Fibroblast of skin of right biceps (primary cell): ENCODE measurements at places on chromosomes 2 and 18.

GRCh38 chr2:120444691-120445240, 98.8 kb downstream of the INHBB start:
- DNase-seq = no peak

DNA sequence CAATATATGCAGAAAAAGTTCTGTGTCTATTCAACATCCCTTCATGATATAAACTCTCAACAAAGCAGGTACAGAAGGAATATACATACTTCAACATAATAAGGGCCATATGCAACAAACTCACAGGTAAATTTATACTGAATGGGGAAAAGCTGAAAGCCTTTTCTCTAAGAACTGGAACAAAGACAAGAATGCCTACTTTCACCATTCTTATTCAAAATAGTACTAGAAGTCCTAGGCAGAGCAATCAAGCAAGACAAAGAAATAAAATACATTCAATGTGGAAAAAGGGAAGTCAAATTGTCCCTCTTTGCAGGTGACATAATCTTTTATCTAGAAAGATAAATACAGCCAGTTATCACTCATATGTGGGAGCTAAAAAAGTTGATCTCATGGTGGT, 116.3 kb downstream of the ACVR1 start:
- no peak for DNase-seq

GRCh38 chr2:79025421-79025820, at the start of gene REG3G:
Gene REG3G (plus strand): TSS chr2:79025702. CDS start chr2:79026094, 392 bp downstream.
- DNase-seq = no peak

DNA sequence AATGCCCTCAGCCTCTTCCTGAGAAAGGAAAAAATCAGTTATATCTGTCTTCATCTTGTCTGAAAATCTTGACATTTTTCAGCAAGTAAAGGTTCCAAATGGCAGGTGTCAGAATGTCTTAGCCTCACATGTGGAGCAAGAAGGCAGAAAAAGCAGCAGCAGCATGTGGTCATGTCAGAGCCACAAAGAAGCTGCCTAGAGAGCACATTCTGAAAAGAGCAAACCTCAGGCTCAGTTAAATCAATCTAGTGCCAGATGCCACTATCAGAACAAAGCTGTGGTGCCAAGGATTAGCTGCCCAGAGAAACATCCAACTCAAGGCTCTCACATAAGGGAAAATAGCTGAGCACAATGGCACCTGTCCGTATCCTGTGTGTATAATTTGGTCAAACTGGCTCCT, 105.9 kb downstream of the SRBD1 start:
- no peak for DNase-seq

DNA sequence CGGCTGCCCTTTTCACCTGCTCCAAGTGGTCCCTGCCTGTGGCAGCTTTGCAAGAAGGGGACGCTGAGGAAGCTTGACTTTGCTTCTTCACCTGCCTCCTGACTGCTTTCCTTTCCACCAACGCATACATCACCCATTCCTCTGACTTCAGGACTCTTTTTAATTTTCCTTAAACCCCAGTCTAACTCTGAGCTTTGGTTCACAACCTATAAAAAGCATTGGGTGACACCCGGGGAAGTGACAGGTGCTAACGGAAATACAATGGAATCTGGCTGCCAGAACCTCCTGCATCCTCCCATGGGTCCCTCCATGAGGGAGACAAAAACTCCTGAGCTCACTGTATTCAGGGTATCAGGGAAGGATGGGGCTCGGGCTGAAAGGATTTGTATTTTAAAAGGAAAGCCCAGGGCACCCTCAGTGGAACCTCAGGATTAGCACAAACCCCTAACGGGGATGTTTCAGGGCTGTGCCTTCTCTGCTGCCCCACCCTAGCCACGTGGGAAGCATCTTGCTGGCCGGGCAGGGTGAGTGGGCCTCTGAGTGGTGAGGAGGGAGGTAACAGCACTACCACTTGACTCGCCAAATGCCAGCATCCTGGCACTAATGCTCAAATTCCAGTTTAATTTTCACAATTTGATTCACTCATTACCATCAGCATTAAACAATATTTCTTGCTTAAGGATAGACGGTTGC, 284.8 kb downstream of the CELF4 start:
- no peak for DNase-seq

GRCh38 chr2:42909966-42910365, 117.6 kb upstream of the HAAO start:
- DNase-seq = no peak

- DNase-seq = no peak
Measured at GRCh38 chr18:8139127-8139527, 470.1 kb upstream of the RAB12 start.

- peak; percentile 65 for DNase-seq
Measured at GRCh38 chr2:5674026-5674340, 18.2 kb upstream of the SOX11 start.

DNA sequence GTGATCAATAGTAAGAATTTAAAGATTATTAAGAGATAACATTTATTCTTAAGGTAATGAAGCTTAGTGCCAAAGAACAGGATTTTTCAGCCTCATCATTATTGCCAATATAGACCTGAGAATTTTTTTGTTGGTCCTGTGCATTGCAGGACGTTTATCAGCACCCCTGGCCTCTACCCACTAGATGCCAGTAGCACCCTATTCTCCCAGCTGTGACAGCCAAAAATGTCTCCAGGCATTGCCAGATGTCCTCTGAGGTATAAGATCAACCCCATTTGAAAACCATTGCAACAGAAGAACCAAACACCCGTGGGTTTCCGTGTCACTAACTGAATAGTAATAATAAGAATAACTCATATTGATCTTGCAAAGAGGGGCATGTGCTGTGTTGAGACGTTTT, 700.0 kb upstream of the SOX11 start:
- peak; percentile 13 for DNase-seq

GRCh38 chr2:240759459-240759858, 60.6 kb downstream of the KIF1A start:
- no peak for DNase-seq

DNA sequence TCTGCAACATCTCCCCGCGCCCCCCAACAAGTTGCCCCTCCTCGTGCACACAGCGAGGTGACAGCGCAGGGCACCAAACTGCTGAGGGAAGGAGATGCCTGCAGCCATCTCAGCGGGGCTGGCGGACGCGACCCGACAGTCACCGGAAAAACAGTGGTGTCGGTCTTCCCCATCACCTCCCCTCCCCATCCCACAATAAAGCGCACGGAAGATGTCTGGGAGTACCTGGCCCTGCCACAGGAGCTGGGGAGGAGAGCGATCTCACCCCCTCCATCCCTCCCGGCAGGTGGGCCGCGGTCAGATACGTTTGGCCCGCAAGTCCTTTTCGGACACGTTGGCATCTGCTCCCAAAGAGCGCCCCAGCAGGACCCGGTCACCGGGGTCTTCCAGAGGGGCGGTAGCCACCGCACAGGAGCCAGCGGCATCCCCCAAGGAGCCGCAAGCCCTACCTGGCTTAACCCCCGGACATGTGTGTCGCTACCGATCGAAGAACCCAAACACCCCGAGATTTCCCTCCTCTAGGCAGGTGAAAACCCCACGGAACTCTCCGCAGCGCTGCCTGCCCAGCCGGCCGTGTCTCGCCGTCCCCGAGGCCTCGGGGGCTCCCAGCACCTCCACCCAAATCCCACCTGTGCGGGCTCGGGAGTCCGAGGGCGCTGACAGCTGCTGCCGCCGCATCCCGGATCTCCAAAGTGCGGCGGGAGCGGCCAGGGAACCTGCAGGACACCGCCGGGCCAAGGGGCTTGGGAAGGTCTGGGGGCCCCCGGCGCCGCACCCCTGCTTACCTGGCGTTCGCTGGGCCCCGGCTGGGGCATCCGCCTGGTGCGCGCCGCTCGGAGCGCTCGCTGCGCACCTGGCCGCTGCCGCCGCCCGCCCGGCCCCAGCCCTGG, 657 bp downstream of the ATP8B1 start:
- DNase-seq = no peak

DNA sequence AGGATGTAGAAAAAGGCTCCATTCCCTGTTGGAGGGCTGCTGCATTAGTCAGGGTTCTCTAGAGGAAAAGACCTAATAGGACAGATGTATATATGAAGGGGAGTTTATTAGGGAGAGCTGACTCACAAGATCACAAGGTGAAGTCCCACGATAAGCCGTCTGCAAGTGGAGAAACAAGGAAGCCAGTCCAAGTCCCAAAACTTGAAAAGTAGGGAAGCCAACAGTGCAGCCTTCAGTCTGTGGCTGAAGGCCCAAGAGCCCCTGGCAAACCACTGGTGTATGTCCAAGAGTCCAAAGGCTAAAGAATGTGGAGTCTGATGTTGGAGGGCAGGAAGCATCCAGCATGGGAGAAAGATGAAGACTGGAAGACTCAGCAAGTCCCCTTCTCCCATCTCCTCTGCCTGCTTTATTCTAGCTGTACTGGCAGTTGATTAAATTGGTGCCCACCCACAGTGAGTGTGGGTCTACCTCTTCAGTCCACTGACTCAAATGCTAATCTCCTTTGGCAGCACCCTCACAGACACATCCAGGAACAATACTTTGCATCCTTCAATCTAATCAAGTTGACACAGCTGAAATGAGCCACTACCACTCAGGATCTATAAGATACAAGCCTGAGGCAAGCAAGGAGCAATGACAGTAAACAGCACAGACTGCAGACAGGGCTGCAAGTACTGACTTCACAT, 30.0 kb upstream of the ATG16L1 start:
- DNase-seq = no peak

- DNase-seq = peak; percentile 34
Measured at GRCh38 chr2:223696719-223697118, 94.6 kb upstream of the SCG2 start.

DNA sequence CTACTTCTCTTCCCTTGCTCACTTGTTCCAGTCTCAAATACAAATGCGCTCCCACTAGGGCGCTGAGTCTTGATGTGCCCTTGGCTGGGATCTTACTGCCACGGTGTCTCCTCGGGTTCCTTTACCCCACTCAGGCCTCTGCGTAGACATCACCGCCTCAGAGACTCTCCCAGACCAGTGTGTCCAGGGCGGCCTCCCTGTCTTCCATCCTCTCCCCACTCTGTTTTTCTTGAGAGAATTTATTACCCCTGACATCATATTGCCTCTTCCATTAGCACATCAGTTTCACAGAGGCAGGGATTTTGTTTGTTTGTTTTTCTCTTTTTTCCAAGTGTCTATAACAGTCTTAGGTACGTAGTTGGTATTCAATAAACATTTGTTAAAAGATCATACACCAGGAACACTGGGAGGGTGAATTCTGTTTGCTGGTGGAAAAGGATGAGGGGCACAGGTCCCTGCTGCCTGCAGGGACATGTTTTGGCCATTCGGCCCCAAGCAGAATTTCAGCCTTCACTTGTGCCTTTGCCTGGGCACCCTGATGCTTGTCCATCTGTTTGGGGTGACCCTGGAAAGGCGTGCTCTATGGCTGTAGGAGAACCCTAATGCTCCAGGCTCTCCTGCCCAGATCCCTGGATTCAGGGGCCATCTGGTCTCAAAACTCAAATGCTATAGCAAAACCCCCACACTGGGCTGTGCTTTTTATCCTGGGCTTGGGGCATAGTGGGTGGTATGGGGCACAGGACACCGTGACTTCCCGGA, 55.0 kb downstream of the RPL37A start:
- no peak for DNase-seq

- peak; percentile 81 for DNase-seq
Measured at GRCh38 chr2:178072383-178073301, at the start of gene PDE11A. Gene PDE11A (minus strand): TSS chr2:178072777. CDS start chr2:178072437, 340 bp downstream.

- peak; percentile 96 for DNase-seq
Measured at GRCh38 chr18:11849841-11850634, 1.2 kb upstream of the CHMP1B start.

DNA sequence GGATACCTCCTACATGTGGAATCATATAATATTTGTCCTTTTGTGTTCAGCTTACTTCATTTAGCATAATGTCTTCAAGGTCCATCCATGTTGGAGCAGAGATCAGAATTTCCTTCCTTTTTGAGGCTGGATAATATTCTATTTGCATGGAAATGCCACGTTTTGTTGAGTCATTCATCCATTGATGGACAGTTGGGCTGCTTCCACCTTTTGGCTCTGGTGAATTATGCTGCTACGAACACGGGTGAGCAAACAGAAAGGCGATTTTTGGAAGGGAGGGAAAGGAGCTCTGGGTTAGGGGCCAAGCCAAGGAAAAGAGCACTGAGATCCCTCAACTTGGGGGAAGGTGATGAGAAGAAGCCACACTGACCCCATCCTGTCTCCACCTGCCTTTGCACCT, 260.5 kb downstream of the TNS1 start:
- DNase-seq = no peak

- DNase-seq = no peak
Measured at GRCh38 chr2:41940060-41940744, 107.6 kb upstream of the PKDCC start.

- DNase-seq = no peak
Measured at GRCh38 chr18:79944126-79944731, 7.2 kb downstream of the SLC66A2 start.

DNA sequence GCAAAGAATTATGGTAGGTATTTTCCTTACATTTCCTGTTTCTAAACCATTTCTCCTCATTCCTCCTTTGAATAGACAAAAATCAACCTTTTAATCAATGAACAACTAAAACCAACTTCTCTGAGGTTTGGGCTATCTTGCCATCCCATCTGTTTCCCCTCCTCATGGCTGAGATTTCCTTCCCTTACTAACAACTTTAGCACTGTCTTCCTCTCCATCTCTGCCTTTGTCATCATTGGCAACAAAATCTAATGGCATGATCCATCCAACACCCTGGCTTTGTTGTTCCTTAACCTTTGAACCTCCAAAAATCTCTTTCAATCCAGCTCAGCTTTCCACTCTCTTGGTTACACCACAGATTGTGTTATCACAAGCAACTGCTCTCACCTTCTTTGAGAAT, 95.3 kb upstream of the FAM136A start:
- no peak for DNase-seq

GRCh38 chr2:102154946-102155702, 12.6 kb downstream of the IL1R1 start:
- DNase-seq = no peak

- peak; percentile 65 for DNase-seq
Measured at GRCh38 chr2:27212626-27213471, 781 bp upstream of the SLC5A6 start.

GRCh38 chr18:46562674-46563192, 94.3 kb downstream of the LOXHD1 start:
- DNase-seq = no peak

- DNase-seq = peak; percentile 25
Measured at GRCh38 chr2:204110338-204110741, 173.8 kb downstream of the ICOS start.

DNA sequence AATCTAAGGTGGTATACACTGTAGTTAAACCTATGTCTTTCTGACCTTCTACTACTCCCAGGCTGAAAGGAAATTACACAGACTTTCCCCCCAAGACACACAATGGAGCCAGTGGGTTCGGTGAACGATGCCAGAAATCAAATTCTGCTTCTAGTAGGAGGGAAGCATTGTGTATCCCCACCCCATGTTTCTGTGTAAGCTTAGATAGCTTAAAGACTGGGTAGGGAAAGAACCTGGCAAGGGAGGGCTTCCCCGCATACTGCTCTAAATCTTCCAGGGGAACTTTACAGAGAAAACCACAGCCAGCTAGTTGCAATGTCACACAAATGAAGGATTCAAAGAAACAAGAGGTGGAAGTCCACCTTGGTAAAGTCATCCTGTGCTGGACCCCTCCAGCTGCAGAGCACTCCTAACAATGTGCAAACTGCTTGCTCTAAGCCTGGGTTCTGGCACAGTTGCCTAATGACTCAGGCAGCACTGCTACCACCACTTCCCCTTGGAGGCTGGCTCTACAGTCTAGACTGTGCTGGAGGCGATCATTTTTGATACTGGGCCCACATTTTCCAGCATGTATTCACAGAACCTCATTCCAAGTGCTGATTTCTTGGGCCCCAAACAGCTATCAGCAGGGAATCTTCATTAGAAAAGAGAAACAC, 47.5 kb downstream of the TRIB2 start:
- DNase-seq = peak; percentile 82

- no peak for DNase-seq
Measured at GRCh38 chr18:75377926-75378325, 49.6 kb downstream of the SMIM21 start.
